EL (cell line): ENCODE measurements at places on chromosomes 7 and 10.

DNA sequence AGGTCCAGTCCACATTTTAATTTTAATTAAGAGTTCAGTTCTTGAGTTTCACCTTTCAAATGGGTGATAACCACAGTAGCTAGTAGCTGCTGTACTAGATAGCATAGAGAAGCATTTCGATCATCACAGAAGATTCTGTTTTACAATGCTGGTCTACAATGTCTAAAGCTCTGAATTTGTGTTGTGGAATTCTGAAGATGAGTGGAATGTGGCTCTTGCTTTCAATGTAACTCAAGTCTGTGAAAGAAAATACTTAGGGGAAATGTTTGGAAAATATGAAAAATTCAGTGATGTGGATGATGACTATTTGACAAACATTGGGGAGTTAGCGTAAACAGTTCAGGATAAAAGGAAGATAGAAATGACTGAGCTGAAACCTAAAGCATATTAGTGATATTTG is 139.4 kb downstream of the GNAT3 start:
- DNase-seq = peak; percentile 76

GRCh38 chr10:45424668-45425404 is 50.8 kb downstream of the ALOX5 start:
- DNase-seq = no peak

DNA sequence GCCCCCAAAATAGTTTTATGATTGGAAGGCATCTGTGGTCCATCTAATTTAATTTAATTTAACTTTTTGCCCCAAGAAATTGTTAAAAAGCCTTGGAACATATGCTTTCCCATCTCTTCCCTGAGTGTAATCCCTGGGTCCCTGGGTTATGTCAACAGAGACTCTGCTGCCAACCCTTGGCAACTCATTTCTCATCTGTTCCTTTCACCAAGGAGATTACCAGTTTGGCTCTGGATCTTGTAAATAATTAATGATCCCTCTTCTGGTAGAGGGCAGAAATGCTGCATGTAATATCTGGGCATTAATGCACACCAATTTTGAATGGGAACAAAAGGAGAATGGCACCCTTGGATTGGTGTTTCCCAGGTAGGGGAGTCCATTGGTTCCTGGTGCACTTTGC is 514.2 kb downstream of the CCSER2 start:
- no peak for DNase-seq

- peak; percentile 88 for DNase-seq
Measured at GRCh38 chr7:134448356-134449229, 10.3 kb downstream of the AKR1B1 start.

DNA sequence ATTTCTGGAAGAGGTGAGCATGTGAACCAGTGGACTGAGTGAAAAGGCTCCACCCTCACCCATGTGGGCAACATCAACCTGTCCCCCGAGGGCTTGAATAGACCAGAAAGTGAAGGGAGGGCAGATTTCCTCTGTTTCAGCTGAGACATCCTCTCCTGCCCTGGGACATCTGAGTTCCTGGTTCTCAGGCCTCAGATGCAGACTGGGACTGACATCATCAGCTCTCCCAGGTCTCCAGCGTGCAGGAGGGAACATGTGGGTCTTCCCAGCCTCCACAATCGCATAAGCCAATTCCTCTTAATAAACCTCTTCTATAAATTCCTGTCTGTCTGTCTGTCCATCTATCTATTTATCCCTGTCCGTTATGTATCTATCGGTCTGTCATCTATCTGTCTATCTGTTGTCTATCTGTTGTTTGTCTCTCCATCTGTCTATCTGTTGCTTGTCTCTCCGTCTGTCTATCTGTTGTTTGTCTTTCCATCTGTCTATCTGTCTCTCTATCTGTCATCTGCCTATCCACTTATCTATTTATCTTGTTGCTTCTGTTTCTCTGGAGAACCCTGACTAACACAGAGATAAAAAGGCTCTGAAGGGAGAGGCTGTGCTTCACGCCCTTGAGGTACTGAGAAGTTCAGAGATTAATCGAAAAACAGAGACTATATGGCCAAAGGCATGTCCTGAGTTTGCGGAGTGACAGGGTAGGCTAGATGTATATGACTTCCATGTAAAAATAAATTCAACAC is 140.3 kb upstream of the PFKP start:
- DNase-seq = no peak

- peak; percentile 18 for DNase-seq
Measured at GRCh38 chr7:5690931-5691473, 90.5 kb downstream of the RNF216 start.
